Calu3 (cell line): ENCODE measurements at places on chromosomes 3 and 15.

- DNase-seq: no peak
Measured at GRCh38 chr3:188520466-188520865, 366.5 kb downstream of the LPP start.

GRCh38 chr15:25932696-25933095 is 69.6 kb upstream of the ATP10A start:
- no peak for DNase-seq

DNA sequence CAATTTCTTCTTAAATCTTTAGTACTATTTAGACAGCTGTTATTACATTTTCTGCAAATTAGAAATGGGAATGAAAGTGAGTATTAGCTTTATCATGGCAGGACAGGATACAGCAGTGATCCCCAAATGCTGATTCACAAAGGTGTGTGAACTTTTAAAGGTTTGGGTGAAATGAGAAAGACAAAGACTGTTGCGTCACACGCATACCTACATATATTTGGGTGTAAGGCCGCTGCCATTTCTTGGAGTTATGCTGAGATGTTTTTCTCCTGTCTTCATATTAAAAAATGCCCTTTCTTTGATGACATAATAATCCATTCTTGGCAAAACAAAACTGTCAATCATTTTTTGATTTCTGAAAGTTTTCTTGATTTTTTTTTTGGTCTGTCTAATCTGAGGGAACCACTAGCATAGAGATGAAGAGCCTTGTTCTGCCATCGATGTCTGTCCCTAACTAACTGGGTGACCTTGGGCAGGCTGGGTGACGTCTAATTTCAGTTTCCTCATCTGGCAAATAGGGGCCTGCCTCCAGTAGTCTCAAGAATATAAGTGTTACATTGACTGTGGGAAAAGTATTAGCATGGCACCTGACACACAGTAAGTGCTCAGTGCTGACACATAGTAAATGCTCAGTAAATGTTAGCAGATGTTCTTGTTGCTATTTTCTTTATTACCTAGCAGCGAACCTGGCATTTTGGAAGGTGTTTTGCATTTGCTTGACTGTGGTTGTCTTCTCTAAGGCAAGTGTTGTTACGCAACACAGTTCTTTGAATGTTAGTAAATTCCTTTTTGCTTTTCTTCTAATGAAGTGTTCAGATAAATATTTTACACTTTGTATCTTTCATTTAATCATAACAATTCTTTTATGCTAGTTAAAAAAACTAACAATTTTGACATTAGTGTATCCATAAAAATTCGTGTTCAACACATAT is 5.0 kb downstream of the MITF start:
- no peak for DNase-seq

DNA sequence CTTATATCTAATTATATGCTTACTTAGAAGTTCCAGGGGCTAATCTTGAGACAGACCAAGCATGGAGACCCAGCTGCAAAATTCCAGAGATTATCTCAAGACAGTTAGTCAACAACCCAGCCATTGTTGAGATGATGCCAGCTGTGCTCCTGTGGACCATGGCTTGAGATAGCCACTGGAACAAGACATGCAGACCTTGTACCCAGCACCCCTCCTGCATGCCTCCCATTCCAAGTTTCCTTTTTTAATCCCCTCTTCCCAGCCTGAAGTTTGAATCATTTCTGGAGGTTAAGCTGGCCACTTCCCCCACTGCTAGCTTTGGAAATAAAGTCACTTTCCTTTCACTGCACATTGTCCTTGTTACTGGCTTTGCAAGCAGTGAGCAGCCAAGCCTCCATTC is 53.8 kb downstream of the IMPG2 start:
- DNase-seq: no peak

DNA sequence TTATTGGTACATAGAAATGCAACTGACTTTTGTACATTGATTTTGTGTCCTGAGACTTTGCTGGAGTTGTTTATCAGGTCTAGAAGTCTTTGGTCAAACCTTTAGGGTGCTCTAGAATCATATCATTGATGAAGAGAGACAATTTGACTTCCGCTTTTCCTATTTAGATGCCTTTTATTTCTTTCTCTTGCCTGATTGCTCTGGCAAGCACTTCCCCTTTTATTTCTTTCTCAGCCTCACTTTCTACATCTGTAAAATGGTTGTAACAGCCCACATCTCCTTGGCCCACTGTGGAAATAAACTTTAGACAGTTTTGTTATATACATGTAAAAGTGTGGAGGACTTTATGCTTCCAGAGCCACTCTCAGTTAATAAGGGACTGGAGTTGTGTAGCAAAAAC is 14.0 kb downstream of the PLA1A start:
- no peak for DNase-seq
